ENCODE measurements at places on chromosomes 11 and 22.
A peak's percentile ranks its signal among the peaks of the same experiment; 100 is the strongest.

- DNase-seq = no peak
Measured at GRCh38 chr11:132337819-132338416, 967.5 kb downstream of the NTM start.

DNA sequence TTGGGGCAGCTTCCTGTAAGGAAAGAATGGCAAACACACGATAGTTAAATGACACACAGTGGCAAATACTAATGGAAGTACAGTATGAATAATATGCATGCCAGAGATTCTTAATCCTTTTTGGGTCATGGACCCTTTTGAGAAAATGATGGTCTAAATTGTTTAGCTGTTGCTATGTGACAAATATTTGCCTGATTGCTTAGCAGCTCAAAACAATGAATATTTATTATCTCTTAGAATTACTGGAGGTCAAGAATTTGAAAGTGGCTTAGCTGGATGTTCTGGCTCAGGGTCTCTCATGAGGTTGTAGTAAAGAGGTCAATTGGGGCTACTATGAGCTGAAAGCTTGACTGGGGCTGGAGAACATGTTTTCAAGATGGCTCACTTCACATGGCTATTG, 69.7 kb downstream of the FANCF start:
- DNase-seq = no peak

- DNase-seq = no peak
Measured at GRCh38 chr11:78170874-78171549, 17.4 kb downstream of the KCTD21 start.

DNA sequence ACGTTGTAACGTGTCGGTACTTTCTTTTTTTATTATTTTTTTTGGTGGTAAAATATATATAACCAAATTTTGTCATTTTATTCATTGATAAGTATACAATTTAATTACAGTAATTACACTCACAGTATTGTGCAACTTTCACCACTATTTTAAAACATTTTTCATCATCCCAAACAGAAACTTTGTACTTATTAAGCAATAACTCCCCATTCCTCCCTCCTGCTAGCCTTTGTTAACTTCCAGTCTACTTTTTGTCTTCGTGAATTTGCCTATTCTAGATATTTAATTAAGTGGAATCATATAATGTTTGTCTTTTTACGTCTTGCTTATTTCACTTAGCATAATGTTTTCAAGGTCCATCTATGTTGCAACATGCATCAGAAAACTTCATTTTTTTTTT, 58.5 kb downstream of the STIM1 start:
- no peak for DNase-seq

GRCh38 chr11:117925198-117925925, 3.8 kb downstream of the TMPRSS13 start:
- no peak for DNase-seq

DNA sequence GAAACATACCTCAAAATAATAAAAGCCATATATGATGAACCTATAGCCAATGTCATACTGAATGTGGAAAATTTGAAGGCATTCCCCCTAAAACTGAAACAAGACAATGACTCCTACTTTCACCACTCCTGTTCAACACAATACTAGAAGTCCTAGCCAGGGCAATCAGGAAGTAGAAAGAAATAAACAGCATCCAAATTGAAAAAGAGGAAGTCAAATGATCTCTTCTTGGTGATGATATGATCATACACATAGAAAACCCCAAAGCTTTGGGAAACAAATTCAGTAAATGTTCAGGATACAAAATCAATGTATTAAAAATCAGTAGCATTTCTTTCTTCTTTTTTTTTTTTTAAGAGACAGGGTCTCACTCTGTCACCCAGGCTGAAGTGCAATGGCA, 109.9 kb downstream of the DLG2 start:
- DNase-seq = no peak

- DNase-seq = no peak
Measured at GRCh38 chr11:19864141-19865140, 151.8 kb downstream of the NAV2 start.

GRCh38 chr11:69828971-69829344, 9.7 kb upstream of the FGF3 start:
- DNase-seq = no peak

DNA sequence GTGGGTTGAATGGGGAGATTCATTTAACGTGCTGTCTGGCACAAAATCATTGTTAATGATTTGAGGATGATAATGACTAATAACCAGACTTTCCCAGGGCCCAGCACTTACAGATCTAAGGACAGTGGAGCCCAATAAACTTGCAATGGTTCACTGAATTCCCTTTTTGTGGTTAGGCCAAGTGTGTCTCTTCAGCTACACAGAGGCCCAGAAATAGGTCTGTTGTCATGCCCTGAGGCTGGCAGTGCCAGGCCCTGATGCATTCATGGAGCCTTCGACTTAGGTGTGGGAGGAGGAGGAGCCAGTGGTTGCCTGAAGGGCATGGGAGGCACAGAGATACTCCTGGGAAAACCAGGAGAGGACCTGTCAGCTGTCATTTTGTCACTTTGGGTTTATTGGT, 56.1 kb downstream of the KIAA1671 start:
- no peak for DNase-seq

DNA sequence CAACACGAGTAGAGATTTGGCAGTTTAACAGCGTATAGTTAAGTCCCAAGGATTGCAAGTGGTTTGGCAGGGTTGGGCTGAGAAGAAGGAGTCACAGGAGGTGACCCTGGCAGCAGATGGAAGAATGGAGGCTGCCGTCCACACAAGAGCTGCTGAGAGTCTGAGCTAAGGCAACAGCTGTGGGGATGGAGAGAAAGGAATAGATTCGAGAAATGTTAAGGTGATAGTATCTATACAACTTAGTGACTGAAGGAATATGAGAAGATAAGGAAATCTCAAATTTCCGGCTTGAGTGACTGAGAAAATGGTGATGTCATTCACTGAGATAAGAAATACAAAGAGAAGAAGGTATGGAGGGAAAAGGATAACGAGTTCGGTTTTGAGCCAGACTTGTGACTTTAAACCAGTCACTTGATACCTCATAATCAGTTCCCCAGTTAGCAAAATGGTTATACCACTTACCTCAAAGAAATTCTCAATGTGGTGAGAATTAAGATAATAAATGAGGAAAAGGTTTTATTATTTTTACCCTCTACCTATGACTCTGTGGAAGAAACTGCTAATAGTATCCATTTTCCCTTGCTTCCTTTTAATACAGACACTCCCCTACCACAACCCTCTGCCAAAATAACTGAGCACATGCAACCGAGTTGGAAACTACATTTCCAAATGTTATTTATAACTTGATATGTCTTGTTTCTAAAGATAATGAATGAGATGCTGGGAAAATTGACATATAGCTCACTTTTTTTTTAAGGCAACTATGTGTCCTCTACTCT, 30.7 kb downstream of the FAM168A start:
- peak; percentile 41 for DNase-seq

DNA sequence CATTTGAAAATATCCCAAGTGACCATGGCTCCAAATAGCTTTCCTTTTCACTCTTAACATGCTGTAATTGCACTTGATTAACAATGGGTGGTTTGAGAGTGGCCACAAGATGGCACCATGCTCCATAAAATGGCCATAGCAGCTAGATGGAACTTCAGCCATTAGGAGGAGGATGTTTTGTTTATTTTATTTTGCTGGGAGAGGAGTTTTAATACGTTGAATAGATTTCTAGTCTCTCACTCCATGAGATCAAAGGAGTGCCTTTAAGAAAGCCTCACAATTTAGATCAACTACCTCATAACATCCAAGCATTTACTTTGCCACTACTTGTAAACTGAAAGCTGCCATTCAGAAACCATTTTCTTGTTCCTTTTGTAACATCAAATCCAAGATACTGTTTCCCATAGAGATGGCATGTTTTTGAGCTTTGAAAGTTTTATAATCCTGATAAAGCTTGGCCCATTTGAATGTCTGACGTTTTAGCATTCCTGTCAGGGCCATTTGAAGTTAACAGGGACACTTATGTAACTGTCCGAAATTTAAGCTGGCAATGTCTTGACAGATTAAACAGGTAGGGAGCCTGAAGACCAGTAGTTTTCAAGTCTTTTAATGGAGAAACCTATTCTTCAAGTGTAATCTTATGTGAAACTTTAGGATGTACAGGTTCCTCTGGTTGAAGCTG, 4.7 kb downstream of the FEN1 start:
- DNase-seq = peak; percentile 88

- peak; percentile 80 for DNase-seq
Measured at GRCh38 chr11:74371269-74372052, 26.8 kb downstream of the PGM2L1 start.

DNA sequence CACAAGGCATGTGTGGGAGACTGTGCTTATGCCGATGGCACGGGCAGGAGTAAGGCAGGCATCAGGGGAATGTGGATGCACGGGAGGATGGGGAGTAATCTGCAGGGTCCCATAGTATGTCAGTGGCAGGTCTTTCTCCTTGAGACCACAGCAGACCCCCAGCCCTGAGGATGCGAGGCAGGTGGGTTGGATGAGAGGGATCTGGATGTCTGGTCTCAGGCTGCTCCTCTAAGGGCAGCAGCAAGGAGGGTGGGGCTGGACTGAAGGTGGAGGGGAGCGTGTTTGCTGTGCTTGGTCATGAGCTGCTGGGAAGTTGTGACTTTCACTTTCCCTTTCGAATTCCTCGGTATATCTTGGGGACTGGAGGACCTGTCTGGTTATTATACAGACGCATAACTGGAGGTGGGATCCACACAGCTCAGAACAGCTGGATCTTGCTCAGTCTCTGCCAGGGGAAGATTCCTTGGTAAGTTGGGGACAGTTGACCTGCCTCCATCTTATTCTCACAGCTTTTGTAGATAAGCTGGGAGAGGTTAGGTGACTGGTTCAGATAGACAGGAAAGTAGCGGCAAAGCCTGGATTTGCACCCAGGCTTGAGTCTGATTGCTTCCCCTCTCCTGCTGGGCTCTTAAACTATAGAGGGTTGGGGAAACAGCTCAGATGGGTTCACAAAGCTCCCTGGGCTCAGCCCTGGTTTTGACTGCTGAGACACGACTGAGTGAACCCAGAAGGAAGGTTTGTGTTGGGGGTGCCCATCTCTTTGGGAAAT, at the start of gene APOL1:
TSS of gene APOL1 (plus strand) at position 380 of the 769 bp plus-strand sequence. CDS start 1,823 bp downstream, outside the sequence.
- peak; percentile 43 for DNase-seq

- DNase-seq = no peak
Measured at GRCh38 chr22:37103656-37104452, 5.7 kb downstream of the TMPRSS6 start.

- no peak for DNase-seq
Measured at GRCh38 chr22:27022274-27022895, 365.0 kb downstream of the MIAT start.

DNA sequence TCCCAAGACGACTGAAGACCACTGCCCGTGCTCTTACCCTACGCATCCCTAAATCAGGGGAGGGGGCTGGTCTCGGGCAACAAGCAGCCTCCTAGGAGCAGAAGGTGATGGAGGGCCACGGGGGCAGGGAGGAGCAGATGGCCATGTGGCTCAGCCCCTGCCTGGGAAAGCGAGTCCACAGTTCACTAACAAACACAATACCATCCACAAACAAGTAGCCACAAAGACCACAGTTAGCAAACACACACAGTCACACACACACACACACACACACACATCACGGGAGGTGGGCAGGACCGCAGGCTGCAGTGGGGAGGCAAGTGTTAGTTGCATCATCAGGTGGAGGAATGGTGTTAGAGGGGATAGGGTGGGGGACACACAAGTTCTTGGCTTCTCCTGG, 13.2 kb upstream of the FXYD2 start:
- DNase-seq = no peak

GRCh38 chr22:37860796-37861421, 11.7 kb downstream of the EIF3L start:
- DNase-seq = peak; percentile 7

- DNase-seq = no peak
Measured at GRCh38 chr11:59778122-59778521, 22.9 kb downstream of the STX3 start.

GRCh38 chr11:13335319-13335718, 57.7 kb downstream of the BMAL1 start:
- DNase-seq = peak; percentile 66

- DNase-seq = no peak
Measured at GRCh38 chr22:19643448-19644313, 70.6 kb upstream of the SEPTIN5 start.

GRCh38 chr11:110986016-110986415, 259.5 kb upstream of the POU2AF2 start:
- no peak for DNase-seq

DNA sequence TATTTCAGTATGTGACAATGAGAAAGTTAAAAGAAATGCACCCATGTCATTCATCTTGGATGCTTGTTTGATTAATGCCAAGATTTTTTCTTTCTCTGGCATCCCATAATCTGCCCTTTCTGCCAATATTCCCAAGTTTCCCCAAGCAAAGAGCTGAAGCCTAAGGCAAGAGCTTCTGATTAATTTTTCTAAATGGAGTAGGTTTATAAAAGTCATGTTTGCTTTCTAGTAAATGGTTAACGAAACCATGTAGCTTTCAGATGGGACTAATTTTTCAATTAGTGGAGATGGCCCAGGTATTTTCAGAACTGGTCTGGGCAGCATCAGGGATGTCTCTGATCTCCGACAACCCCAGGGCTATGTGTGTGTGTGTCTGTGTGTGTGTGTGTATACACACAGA, 55.3 kb downstream of the LRRC4C start:
- DNase-seq = no peak

- DNase-seq = no peak
Measured at GRCh38 chr22:30876221-30876751, 92.3 kb downstream of the MORC2 start.

DNA sequence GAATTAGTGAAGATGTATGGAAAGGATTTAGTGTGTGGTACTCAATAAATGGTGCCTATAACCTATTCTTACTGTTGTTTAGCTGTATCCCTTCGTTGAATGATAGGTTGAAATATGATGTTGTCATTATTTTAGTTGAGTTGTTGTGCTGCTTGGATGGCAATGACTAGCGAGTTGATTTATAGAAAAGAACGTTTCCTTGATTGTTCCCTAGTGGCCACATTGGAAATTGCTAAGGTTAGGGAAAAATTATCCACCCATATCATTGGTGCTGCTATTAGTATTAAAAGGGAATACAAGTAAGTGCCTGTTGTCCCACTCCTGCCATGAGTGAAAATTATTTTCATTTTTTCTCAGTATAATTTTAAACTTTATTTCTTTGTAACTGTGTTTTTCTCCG, 14.5 kb downstream of the EMSY start:
- no peak for DNase-seq
